Fibroblast of skin of back (primary cell): ENCODE measurements at places on chromosomes 3 and 15.

DNA sequence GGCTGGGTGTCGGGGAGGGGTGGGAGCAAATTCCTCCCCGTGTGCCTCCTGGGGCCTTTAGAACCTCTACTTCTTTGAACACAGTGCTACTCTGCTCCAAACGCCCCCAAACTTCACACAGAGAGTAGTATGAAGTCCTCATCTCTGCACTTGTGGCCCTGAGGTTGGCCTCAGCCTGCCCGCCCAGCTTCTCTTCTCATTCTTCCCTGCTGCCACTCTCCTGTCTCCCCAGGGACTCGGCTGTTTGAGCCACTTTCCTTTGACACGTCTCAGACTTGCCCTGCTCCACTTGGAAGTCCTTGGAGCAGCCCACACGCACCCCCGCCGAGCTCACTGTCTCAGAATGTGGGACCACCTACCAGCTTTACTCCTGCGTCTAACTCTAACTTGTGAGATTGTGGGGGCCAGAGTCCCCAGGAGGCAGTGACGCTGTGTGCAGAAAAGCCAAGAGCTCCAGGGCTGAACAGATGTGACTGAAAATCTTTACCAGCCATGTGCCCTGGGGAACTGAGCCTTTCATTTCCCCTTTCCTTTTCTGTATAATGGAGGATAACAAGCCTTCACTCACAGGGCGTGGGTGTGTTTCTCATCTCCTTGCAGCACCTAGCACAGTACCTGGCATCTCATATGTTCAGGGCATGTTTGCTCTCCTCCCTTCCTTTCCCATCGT is 233.6 kb upstream of the CTDSPL start:
- DNase-seq = no peak

- no peak for DNase-seq
Observed at GRCh38 chr3:107438671-107439070, 61.4 kb downstream of the CCDC54 start.

DNA sequence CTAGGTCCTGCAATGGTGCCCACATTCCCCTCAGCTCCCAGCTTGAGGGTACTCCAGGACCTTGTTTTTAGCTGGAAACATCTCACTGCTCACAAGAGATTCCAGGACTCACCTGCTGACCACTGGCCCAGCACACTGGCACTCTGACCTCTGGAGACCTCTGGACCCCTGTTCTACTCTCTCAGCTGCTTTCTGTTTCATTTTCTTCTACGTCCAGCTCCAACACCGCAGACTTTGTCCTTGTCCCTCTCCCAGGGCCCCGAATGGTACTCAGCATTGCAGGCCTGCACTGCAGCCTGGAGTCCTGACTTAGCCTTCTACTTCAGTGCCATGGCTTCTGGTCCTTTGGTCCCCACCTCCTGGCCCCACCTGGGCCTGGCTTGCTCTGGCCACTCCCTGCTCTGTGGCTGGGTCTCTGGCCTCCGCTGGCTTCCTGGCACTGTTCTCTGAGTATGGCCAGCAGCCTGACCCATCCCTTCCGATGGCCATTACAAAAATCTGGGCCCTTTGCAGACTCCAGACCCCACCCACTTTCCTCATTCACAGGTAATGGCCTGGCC is 27.9 kb downstream of the KY start:
- no peak for DNase-seq

DNA sequence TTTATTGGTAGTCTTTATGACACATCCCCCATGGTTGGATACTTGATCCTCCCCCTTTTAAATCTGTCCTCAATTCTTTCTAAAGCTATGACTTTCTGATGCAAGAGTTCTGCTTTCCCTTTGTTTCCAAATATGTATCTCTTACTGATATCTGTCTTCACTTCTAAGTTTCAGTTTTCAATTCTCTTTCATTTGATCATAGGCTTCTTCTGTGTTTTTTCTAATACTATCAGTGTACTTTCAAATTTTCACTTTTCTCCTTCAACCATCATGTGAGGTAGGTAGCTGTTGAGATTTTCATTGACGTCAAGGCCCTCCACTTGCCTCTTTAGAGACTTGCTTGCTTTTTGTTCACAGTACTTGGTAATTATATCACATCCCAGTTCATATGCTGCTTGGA is 436.5 kb downstream of the CNTN4 start:
- no peak for DNase-seq

- peak; percentile 98 for DNase-seq
Observed at GRCh38 chr3:48716982-48717746, at the start of gene IP6K2. Gene IP6K2 (minus strand): TSS chr3:48717221. CDS start chr3:48695291, 21,930 bp downstream.

DNA sequence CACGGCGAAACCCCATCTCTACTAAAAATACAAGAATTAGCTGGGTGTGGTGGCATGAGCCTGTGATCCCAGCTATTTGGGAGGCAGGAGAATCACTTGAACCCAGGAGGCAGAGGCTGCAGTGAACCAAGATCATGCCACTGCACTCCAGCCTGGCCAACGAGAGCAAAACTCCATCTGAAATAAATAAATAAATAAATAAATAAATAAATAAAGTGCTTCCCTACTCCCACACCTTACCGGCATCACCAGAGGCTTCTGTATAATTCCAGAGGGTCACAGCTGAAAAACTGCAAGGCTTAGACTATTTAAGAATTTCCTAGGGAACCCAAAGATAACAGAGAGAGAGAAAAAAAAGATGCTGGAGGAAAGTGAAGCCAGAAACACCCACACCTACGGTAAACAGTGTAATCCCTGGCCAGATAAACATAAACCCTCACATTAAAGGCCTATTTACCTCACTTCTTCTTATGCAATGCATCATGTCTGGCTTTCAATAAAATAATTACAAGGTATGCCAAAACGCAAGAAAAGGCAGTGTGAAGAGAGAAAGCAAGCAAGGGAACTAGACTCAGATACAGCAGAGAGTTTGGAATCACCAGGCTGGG is 15.0 kb upstream of the TRPM1 start:
- no peak for DNase-seq

DNA sequence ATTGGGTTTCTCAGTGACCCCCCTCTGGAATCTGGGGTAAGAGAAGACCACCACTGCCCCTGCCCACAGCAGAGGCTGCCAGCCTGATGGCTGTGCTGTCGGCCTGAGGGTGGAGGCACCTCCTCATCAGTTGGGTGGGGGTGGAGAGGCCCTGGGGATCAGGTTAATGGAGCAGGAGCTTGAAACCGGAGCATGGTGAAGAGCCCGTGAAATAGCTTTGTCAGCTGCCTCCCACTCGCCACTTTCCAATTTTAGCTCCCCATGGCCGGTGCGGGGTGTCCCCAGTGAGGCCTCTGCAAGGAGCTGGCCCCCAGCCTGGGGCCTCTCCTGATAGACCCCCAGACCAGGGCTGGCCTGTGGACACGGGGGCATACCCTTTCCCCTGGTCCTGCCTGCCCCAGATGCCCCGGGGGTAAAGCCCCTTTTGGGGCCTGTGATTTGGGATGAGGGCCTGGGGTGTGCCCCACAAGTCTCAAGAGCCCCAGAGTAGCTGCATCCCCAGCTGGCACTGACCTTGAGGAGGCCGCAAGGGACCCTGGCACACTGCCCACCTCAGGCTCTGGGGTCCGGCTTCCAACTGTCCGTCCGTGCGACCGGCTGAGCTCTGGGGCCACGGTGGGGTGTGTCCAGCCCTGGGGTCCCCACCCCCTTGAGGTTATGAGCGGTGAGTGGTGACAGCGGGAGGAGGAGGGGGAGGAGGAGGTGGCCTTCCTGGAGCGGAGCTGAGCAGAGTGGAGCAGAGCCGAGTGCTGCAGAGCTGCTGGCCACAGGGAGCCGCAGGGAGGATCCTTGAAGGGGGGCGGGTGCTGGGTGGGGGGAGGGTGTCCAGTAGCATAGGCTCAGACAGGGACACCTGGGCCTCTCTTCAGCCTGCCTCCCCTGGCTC is at the start of gene HHATL:
Gene HHATL (minus strand): TSS at position 733 of the 886 bp plus-strand sequence. CDS start 1,972 bp downstream, outside the sequence.
- no peak for DNase-seq

DNA sequence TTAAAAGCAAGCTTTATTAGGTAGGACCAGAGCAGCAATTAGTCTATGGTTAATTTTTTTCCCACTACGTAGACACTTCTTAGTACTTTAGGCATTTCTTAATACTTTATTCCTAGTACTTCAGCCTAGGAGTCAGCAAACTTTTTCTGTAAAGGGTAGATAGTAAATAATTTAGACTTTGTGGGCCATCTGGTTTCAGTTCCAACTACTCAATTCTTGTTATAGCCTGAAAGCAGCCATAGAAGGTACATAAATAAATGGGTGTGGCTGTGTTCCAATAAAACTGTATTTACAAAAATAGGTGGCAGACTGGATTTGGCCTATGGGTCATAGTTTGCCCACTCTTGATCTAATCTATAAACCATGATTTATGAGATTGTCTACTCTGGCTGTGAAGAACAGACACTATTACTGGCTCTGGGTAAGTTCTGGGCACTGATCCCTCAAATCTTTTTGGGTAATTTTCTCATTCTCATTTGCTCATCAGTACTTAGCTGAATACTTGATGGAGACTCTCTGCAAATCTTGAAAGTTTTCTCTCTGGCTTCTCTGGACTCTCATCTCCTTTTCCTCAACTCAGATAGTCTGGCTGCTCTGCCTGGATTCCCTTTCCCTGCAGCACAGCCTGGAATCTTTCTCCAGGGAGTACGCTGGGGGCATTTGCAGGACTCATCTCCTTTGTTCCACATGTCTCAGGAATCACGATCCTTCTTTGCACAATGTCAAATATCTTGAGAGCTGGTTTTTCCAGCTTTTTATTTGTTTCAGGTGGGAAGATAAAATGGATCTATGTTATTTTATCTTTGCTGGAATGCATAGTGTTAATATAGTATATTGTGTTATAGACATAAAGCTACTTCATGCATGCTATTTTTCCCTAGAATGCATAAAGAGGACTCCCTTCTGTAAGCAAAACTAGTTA is 524.8 kb upstream of the TBL1XR1 start:
- no peak for DNase-seq

DNA sequence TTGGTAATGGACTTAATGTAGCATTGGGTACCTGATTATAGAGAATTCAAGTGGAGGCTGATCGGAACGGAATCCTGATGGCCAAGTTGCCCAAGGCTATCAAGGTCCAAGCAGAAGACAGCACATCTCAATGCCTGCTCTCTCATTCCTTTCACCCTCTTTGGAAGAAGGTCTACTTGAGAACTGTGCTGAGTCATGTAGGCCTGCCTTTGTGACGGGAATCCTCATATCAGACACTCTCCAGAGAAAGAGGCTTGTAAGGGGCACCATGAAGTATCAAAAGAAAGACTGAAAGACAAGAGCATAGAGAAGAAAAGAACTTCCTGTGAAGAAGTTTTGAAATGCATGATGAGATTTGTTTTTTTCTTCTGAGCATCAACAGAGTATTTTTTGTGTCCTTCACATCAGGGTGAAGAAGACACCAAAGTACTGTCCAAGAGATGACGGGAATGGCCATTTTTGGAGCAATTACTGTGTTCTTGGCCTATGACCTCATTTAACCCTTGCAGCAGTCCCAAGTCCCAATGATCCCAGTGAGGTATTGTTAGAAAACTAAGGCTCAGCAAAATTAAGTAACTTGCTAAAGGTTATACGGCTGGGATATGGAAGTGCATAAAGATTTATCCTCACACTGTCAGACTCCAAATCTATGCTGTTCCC is 13.2 kb upstream of the LARP6 start:
- peak; percentile 35 for DNase-seq

GRCh38 chr15:87944050-87944449 is 312.5 kb downstream of the NTRK3 start:
- no peak for DNase-seq

- DNase-seq = no peak
Observed at GRCh38 chr15:40595219-40595618, 1.2 kb downstream of the KNL1 start.

GRCh38 chr3:60812502-60812901 is 438.8 kb downstream of the FHIT start:
- DNase-seq = peak; percentile 73

GRCh38 chr3:105532251-105532650 is 165.5 kb downstream of the ALCAM start:
- no peak for DNase-seq

DNA sequence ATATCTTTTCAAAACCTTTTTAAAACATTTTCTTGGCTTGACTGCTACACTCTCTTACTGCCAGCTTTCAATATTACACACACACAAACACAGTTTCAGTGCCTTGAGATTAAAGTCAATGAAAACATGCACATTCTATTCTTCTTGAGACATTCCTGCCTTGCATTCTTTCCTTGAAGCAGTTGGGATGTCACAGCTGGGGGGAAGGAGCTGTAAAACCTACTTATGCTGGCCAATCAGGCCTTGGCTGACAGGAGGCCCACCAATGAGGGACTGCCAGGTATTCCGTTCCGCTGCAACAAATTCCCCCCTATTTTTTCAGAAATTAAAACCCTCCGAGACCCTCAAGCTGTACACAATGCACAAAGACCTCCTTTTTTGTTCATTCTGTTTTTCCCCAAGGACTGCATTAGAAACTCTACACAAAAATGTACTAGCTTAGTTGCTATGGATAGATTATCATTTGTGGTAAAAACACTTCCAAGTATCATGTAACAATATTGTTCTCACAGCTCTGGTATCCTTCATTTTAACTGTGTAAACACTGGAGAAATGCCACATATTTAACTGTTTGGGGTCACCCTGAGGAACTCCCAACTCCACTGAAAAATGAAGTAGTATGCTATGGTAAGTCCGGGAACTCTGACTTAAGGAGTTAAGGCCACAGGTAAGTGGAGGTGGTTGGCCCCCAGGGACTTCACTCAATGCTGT is 18.5 kb downstream of the FSTL1 start:
- peak; percentile 98 for DNase-seq

GRCh38 chr15:38134252-38134651 is 118.4 kb upstream of the SPRED1 start:
- no peak for DNase-seq

GRCh38 chr3:6518709-6519345 is 342.1 kb upstream of the GRM7 start:
- no peak for DNase-seq

DNA sequence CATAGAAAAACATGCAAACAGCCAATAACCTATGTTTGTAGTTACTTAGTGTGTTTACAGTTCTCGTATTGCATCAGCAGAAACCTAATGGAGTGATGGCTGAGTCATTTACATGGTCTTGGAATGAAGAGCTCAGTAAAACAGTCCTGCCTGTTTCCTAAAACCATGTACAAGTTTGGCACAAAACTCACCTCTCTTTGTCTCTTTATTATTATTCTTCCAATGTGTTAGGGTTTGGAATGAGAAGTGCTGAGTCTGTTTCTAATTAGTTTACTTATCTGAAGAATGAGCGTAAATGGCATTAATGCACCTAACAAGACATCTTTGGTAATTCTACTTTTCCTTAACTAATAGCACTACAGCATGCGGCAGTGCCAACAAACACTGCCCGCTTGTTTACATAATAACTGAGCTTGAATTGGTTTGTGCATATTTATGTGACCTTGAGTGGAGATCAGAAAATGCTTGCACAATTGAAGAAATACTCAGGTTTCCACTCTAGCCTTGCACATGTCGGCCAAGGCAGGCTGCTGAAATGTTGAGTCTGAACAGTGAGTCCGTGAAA is 385.4 kb upstream of the SEMA6D start:
- DNase-seq = peak; percentile 24

GRCh38 chr3:4406746-4407568 is 60.1 kb downstream of the SUMF1 start:
- DNase-seq = no peak

DNA sequence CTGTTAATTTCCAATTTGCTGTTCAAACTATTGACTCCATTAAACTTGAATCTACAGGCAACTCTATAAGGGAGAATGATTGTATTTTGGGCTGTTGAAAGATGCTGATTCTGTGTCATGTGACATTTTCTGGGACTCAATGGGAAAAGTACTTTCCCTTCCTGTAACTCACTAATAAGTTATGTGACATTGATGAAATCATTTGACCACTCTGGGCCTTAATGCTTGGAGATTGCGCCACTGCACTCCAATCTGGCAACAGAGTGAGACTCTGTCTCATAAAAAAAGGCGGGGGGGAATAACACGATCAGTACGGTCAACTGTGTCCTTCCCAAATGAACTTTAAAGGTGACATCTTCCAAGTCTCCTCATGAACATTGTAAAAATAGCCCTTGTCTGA is 215.2 kb upstream of the SGO1 start:
- DNase-seq = no peak
